Mesothelial cell of epicardium (in vitro differentiated cells): ENCODE measurements at places on chromosomes 7 and 10. TPM values are rescaled to one million over a fixed set of nuclear protein-coding genes. Genes with fewer than 3 reads are reported as not detected.

Gene ADARB2
- total RNA-seq = 0.29 to 0.38 TPM (median 0.32 TPM) in 3 replicates

Gene FANK1
- total RNA-seq = 10.1 to 11.0 TPM (median 10.2 TPM) in 3 replicates

DNA sequence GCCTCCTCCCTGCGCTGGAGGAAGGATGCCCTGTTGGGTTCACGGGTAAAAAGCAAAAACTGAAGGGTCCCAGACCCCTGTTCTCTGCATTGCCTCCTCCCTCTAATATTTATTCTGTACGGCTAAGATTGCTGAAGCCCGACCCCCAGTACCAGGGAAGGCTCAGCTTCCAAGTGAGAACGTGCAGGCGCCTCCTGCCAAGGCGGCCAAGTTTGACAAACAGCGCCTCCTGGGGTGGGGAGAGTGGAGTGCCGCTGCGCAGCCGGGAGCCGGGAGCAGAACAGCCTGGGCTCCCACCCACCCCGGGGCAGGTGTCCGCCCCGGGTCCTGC lies 4.7 kb upstream of the EBF3 start:
- DNase-seq = peak; percentile 87

DNA sequence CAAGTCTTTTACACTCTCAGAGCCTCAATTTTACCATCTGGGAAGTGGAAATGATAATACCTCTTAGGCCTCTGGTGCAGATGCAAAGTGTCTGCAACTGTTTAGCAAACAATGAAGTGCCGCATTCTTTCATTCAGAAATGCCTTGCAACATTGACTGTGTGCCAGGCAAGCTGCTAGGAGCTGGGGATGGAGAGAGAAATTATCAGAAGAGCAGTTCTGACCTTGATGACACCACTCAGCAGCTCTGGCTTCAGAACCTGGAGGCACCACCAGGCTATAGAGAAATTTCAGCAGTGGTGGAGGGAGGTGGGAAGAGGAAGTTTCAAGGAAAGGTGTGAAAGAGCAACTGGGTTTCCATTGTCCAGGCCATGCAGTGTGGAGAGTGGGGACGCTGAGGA lies 78.1 kb upstream of the HABP2 start:
- DNase-seq = no peak

- DNase-seq = no peak
Observed at GRCh38 chr7:141377906-141378305, 173.3 kb upstream of the AGK start.

- no peak for DNase-seq
Observed at GRCh38 chr7:25405736-25406135, 177.4 kb upstream of the NPVF start.

DNA sequence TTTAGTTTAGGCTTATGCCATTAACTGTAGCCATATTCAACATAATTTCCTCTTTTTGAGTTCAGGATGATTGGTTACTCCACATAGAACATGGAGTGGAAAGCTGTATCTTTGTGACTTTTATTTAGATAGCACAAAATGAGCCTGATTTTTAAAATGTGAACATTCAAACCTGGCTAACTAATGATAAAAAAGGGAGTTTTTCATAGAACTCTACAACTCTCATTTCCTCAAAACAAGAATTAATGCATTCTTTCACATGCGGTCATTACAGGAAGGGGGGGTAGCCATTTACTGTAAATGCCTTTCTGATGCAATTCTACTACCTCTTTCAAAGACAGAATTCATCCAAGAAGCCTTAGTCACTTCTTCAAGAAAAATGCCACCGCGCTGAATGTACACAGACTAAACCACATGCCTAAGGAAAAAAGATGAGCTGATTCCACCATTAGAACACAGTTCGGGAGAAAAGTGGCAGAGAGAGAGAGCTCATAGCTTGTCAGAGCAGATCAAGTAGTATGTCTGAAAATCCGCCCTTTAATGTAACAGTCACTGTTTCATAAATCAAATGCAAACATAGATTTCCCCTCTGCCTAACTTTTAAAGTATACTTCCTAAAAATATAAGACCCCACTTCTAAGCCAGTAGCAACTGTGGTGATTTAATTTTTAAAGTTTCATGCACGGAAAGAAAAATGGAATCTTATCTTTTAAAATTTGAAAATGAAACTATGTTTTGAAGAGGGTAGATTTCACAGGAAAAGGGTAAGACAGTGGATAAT lies 226.4 kb upstream of the KLF14 start:
- DNase-seq = no peak
